ENCODE measurements at places on chromosomes 3 and 15.

DNA sequence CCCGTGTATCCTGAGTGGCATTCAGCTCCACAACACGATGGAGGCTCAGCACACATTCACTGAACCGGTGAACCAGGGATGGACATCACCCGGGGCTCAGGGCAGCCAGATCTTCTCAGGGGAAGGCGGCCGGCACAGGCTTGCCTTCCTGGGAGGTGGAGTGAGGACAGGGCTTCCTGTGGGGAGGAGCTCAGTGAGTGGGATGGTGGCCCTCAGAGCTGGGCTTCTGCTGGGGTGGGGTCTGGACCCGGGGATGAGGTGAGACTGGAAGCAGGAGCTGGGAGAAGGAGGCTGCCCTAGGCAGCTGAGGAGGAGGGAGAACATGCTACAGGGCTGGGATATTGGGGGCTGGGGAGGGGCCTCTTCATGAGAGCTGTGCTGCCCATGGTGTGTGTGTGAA is 58.5 kb upstream of the PRR23E start:
- DNase-seq = no peak

DNA sequence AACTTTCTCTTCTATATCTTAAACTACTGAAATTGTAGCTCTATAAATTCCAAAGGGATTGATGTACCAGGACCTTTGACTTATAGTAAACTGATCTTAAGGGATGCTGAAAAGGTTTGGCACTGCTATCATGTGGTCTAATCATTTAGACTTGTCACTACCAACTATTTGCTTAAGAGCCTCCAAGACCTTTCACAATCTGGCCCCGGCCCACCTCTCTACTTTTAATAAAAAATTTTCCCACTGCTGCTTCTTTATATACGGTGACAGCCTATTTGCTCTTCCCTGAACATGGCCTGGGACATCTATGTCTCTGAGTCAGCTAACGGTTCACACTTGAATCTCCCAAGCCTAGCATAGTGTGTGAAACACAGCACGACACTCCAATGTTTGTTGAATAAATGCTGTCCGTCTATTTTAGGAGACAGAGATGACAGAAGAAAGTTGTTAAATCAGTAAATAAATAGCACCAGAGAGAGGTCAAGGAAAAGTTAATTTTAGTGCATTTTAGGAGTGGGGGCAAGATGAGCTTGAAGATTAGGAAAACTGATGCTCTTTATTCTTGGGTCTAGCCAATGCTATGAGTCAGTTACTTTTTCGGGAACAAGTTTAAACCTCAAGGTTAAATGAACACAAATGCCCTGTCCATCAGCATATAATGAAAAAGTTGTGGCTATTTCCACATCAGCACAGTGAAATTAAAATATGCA is 212.9 kb downstream of the TIGIT start:
- no peak for DNase-seq

- no peak for DNase-seq
Observed at GRCh38 chr3:176430244-176431037, 766.8 kb downstream of the TBL1XR1 start.

DNA sequence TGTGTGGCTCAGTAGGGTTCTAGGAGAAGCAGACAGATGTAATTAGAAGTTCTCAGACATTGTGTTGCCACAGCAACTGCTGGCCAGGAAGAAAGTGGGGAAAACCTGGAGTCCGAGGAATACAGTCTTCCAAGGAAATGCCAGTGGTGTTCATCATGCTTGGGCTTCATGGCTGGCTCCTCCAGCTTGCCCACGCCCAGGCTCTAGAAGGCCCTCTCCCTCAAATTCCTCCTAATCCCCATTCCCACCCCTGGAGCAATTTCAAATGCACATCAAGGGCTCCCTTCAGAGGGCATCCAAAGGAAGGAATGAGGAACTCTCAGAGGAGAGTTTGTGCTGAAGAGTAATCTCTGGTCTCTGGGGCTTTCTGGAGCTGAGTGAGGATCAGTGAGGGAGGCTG is 21.9 kb downstream of the FSTL1 start:
- no peak for DNase-seq

DNA sequence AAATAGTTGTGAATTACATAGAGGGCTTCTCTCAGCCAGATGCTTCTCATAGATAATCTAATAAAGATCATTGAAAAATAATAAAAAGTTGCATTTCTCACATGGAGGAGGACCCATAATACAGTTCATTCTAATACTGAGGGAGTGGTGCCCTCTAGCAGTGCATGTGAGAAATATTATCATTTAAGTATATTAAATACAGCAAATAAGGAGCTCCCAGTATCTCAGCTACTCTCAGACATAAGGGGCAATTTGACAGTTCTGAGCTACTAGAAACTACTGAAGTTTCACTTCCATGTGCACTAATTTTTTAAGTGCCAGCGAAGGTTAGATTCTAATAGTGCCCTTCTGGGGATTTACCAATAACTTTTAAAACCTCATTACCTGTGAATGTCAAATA is 188.3 kb downstream of the IL5RA start:
- no peak for DNase-seq

DNA sequence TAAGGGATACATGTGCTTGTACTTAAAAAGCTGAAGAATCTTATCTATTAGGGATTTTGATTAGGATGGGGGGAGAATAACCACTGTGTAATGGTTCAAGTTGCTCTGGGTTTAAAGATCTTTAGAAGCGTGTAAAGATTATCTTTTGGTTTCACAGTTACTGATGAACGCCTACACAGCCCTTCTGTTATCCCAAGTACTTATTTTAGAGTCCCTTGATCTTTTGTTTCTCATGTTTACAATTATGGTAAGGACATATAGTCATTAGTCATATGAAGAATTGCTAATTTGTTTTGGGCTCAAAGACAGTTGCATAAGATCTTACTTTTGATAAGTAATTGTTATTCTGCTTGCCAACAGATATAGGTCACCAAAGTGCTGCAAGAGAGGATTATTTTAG is 160.1 kb downstream of the PLCL2 start:
- no peak for DNase-seq

- DNase-seq = no peak
Observed at GRCh38 chr3:56747150-56747549, 54.6 kb downstream of the ARHGEF3 start.

DNA sequence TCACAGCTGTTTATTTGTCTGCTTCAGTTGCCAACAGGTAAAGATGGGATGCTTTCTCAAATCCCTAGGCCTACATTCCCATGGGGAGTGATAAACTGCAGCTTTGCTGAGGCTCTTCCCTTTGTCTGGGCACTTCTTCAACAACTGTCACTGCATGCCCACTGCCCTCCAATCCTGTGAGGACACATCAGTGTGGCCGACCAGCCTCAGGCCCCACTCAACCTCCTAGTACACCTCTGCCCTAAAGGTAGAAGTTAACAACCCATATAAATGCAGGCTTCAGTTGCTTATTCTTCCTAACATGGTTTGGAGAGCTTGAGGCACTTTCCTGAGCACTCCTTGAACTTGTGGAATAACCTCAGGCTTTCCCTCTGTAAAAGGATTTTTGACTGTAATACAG is 49.6 kb downstream of the ROPN1B start:
- DNase-seq = peak; percentile 22

DNA sequence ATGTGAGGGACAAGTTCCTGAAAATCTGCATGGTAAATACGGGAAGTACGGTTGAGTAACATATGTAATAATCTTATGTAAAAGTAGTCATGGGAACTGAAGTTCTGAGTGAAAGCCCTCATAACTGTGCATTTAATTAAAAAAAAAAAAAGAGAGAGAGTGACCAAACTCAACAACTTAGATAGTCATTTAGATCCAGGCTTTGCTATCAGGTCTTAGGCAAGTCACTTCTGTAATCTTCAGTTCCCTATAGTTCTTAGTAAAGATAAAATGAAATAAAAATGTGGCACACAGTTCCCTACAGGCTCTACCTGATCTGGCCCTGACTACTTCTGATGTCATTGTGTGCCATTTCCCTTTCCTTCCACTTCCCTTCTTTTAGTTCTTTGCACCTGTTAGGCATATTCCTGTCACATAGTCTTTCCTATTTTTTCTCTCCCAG is 15.0 kb downstream of the RNF111 start:
- no peak for DNase-seq
